ENCODE measurements at places on chromosomes 6 and 20. TPM values are rescaled to one million over a fixed set of nuclear protein-coding genes. Genes with fewer than 3 reads are reported as not detected.

GRCh38 chr6:111367393-111368088 is 115.5 kb downstream of the REV3L start:
- no peak overlapping the region for H3K27ac ChIP-seq
- H3K36me3 ChIP-seq: peaks cover 15% of the 10 kb centered on the region
- no peak overlapping the region for H3K4me3 ChIP-seq
- H3K4me1 ChIP-seq: no peaks in the 10 kb centered on the region

DNA sequence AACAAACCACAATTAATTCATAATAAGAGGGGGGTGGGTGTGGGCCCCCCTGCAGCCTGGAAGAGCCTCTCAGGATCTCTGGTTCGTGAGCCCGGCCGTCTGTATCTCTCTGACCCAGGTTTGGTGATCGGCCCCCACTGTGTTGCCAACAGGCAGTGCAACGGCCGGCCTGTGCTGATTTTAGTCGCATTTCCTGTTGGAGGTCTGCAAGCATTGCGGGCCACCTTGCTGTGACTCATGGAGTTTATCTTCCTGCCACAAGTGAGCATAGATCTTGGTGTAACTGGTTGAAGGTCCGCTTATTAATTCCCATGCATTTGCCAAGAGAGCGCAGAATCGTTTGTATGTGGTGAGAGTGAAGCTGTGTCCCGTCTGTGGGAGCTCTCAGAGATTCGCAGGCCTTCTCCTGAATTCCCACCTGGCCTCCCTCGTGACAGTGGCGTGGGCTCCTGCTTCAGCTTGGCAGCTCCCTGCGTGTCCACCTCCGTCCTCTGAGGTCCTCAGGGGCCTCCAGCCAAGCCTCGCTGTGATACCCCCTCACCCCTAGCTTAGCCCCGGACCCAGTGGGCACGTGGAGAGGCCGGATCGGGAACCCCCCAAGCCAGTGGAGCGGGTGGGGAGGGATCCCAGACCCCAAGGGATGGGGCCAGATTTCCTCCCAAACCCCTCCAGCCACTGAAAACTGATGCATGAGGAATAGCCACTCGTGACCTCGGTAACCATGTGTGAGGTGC is 269.8 kb downstream of the CDH4 start:
- no peaks in the 10 kb centered on the region for H3K36me3 ChIP-seq
- no peaks in the 10 kb centered on the region for H3K27me3 ChIP-seq
- H3K4me1 ChIP-seq: peaks cover 26% of the 10 kb centered on the region
- peak overlapping the region; percentile 2 for H3K4me3 ChIP-seq
- DNase-seq: peak; percentile 73

The CRISP3 gene
- not detected for total RNA-seq

The THBD gene
- 14.2 TPM for total RNA-seq

The ARMC2 gene
- 5.2 TPM for total RNA-seq
